Esophagus muscularis mucosa (tissue), 4 donors: ENCODE measurements at places on chromosomes 1 and 21. TPM values are rescaled to one million over a fixed set of nuclear protein-coding genes. Genes with fewer than 3 reads are reported as not detected.
A peak's percentile ranks its signal among the peaks of the same experiment; 100 is the strongest.

GRCh38 chr1:220573836-220574235 is 45.9 kb downstream of the MARK1 start:
- H3K27ac ChIP-seq = no peak overlapping the region
- peaks cover 5% of the 10 kb centered on the region for H3K4me1 ChIP-seq
- H3K36me3 ChIP-seq = no peaks in the 10 kb centered on the region
- no peak for DNase-seq
- no peaks in the 10 kb centered on the region for H3K27me3 ChIP-seq

GRCh38 chr21:33112151-33112550 is 42.2 kb downstream of the OLIG1 start:
- no peak overlapping the region for H3K4me3 ChIP-seq
- H3K27ac ChIP-seq = no peak overlapping the region
- DNase-seq = no peak
- no peaks in the 10 kb centered on the region for H3K36me3 ChIP-seq
- H3K4me1 ChIP-seq = no peaks in the 10 kb centered on the region
- H3K27me3 ChIP-seq = peaks cover 24% of the 10 kb centered on the region

DNA sequence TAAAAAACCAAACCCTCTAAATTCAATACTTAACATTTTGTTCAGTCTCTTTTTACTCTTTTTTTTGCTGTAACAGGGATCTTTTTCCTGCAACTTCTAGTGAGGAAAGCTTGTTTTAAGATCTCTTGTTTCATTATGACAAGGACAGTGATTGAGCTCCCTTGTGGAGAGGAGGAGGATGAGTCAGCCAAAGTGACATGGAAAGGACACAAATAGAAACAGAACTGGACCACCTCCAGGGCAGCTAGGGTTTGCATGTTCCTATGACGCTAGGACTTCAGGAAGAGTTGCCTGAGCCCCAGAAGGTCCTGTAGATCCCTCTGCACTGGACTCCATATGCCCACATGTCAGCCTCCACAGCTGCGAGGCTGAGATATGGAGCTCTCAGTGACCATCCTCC is 212.6 kb upstream of the FAM78B start:
- DNase-seq = no peak
- H3K27ac ChIP-seq = no peak overlapping the region
- no peaks in the 10 kb centered on the region for H3K36me3 ChIP-seq

- H3K4me1 ChIP-seq = no peaks in the 10 kb centered on the region
- H3K36me3 ChIP-seq = peaks cover 64% of the 10 kb centered on the region
- H3K27me3 ChIP-seq = no peaks in the 10 kb centered on the region
- no peak overlapping the region for H3K4me3 ChIP-seq
Observed at GRCh38 chr1:1764876-1765470, 13.3 kb downstream of the NADK start.

The SPRR2E gene
- not detected for total RNA-seq

GRCh38 chr1:119316870-119317416 is 51.6 kb upstream of the HAO2 start:
- H3K36me3 ChIP-seq = no peaks in the 10 kb centered on the region
- DNase-seq = no peak
- H3K4me3 ChIP-seq = no peak overlapping the region
- no peaks in the 10 kb centered on the region for H3K27me3 ChIP-seq

- peaks cover 8% of the 10 kb centered on the region for H3K4me1 ChIP-seq
- H3K27ac ChIP-seq = no peak overlapping the region
- no peaks in the 10 kb centered on the region for H3K36me3 ChIP-seq
- peaks cover 17% of the 10 kb centered on the region for H3K27me3 ChIP-seq
- H3K4me3 ChIP-seq = no peak overlapping the region
Observed at GRCh38 chr1:46724991-46725735, 6.2 kb upstream of the EFCAB14 start.

DNA sequence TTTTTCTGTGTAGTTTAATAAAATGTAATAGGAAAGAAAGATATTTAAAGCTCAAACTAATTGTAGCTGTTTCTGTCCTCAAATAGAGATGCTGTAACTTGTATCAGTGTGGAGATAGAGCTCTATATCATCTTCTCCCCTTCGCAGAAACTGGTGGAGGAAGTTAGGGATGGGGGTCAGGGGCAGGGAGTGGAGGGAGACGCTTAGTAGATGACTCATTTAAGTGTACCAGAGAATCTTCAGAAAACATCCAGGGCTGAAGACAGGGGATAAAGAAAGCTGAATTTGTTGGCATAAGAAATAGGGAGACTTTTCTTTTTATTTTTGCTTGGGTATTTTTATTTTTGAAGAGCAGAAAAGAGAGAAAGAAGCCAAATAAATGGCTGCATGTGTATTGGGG is 282.6 kb upstream of the DPYD start:
- no peak overlapping the region for H3K4me3 ChIP-seq
- H3K4me1 ChIP-seq = no peaks in the 10 kb centered on the region
- no peaks in the 10 kb centered on the region for H3K27me3 ChIP-seq
- no peak for DNase-seq
- H3K27ac ChIP-seq = no peak overlapping the region

GRCh38 chr1:160823296-160823695 is 27.3 kb downstream of the LY9 start:
- DNase-seq = peak; percentile 37
- H3K36me3 ChIP-seq = no peaks in the 10 kb centered on the region
- no peak overlapping the region for H3K4me3 ChIP-seq
- no peaks in the 10 kb centered on the region for H3K27me3 ChIP-seq
- no peak overlapping the region for H3K27ac ChIP-seq
- no peaks in the 10 kb centered on the region for H3K4me1 ChIP-seq

GRCh38 chr1:1627829-1628753 is 3.9 kb upstream of the MMP23B start:
- DNase-seq = no peak
- no peak overlapping the region for H3K27ac ChIP-seq
- peaks cover 23% of the 10 kb centered on the region for H3K27me3 ChIP-seq

DNA sequence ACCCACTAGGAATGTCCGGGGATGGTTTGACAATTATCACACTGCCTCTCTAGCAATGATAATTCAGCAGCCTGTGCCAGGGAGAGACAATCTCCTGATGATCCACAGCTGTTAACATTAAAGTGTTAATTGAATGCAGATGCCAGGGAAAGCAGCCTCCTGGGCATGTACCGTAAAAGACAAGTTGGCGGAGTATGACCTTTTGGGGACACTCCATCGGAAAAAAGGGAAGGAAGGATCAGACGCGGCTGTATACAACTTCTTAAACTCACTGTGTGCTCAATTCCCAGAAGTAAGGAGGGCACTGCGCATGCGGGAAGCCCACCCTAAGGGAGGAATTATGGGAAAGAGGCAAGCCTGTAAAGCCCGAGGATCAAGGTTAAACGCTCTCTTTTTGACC is 62.6 kb downstream of the MAP3K7CL start:
- H3K36me3 ChIP-seq = no peaks in the 10 kb centered on the region
- no peak overlapping the region for H3K4me3 ChIP-seq
- H3K27me3 ChIP-seq = no peaks in the 10 kb centered on the region
- no peak for DNase-seq

The DSCAM gene
- total RNA-seq = 0.17 TPM

GRCh38 chr1:214476229-214476985 is 75.0 kb downstream of the PTPN14 start:
- DNase-seq = peak; percentile 50
- H3K4me3 ChIP-seq = no peak overlapping the region
- H3K27me3 ChIP-seq = no peaks in the 10 kb centered on the region
- peaks cover 48% of the 10 kb centered on the region for H3K4me1 ChIP-seq
- H3K36me3 ChIP-seq = no peaks in the 10 kb centered on the region

DNA sequence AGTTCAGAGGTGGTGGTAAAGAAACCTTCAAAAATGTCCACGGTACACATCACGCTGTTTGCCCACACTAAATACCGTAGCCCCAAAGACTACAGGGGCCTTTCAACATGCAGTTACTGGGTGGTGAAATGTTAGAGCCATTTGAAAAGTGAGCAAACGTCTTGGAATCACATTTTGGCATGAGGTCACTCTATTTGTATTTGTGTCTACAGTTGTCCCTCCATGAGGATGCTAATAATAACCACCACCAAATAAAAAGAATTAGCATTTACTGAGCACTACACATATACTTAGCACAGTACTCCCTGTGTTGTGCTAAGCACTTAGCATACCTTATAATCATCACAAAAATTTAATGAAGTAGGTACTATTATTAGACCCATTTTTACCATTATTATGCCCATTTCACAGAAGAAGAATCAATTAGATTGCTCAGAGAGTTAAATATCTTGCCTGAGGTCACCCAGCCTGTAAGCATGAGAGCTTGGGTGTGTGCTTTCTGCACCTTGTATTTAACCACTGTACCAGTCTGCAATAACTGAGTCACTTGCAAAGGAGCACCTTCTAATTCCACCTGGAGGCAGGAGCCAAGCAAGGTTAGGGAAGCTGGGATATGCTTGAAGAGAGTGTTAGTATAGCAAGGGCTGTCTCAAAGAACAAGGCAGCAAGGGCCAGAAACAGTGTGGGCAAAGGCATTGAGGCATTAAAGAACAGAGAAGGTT is 57.4 kb downstream of the DNTTIP2 start:
- no peaks in the 10 kb centered on the region for H3K36me3 ChIP-seq
- H3K4me1 ChIP-seq = peaks cover 9% of the 10 kb centered on the region
- DNase-seq = peak; percentile 68

- no peak overlapping the region for H3K27ac ChIP-seq
- no peak overlapping the region for H3K4me3 ChIP-seq
- DNase-seq = no peak
- H3K4me1 ChIP-seq = no peaks in the 10 kb centered on the region
- H3K36me3 ChIP-seq = no peaks in the 10 kb centered on the region
Observed at GRCh38 chr1:191971447-191971846, 186.8 kb upstream of the RGS18 start.

The OLFM3 gene
- 1.2 TPM for total RNA-seq

The REG4 gene
- not detected for total RNA-seq

The TP73 gene
- not detected for total RNA-seq

DNA sequence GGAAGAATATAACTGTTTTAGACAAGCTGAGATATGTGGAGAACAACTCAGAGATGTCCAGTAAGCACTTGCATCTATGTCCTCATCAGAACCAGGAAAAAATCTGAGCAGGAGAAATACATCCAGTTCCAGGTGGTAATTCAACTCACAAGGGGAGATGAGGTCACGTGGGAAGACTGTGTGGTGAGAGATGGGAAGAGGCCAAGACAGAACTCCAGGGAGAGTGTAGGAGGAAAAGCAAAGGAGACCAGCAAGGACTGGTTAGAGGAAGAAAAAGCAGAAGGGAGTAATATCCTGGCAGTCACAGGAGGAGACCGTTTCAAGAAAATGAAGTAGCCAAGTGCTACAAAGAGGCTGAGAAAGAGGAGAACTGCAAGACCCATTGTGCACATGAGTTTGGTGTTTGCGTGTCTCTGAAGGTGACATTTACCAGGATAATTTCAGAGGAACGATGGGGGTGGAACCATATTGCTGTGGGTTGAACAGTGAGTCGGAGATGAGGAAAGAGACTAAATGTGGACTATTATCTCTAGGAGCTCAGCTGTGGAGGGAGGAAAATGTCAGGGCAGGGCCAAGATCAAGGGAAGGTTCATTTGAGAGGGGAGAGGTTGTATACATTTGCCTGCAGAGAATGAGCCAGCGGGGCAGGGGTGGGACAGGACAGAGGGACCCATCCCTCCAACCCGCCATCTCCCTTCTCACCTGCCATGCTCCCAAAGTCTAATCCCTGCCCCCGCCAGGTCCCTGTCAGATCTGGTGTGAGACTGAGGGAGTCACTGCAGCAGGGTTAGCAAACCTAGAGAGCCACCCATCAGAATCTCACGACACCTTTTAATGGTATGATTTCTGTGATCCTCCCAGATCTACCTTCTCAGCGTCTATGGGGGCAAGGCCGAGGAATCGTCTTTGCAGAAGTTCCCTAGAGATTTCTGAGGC is 24.9 kb downstream of the SUSD4 start:
- H3K27ac ChIP-seq = no peak overlapping the region
- DNase-seq = no peak
- peaks cover 2% of the 10 kb centered on the region for H3K4me1 ChIP-seq
- no peaks in the 10 kb centered on the region for H3K36me3 ChIP-seq
- H3K27me3 ChIP-seq = no peaks in the 10 kb centered on the region

The SERBP1 gene
- 228 TPM for total RNA-seq

GRCh38 chr1:93459126-93459525 is 11.2 kb downstream of the FNBP1L start:
- DNase-seq = no peak
- no peak overlapping the region for H3K4me3 ChIP-seq
- no peaks in the 10 kb centered on the region for H3K4me1 ChIP-seq
- no peaks in the 10 kb centered on the region for H3K27me3 ChIP-seq
- no peaks in the 10 kb centered on the region for H3K36me3 ChIP-seq
- H3K27ac ChIP-seq = no peak overlapping the region

DNA sequence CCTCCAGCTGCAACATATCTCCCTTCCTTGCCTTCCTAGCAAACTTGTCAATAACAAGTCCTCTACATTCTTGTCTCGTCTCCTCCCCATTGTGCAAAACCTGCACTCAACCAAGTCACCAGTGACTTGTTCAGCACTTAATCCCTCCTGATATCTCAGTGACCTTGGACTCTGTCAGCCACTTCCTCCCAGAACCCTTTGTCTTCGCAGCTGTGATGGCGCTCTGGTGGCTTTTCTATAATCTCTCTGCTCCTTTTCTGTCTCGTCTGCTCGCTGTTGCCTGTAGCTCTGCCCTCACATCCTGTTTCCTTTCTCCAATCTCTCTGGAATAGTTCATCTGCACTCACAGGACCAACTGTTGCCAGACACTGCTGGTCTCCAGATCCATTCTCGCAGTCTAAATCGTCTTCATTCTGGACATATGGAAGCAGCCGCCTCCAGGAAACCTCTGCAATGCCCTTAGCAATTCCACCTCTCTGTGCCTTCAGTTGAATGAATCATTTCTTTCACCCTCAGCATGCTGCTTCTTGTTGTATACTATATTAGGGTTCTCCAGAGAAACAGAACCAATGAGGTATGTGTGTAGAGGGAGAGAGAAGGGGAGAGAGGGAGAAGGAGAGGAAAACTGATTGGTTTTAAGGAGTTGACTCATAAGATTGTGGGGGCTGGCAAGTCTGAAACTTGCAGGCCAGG is 17.4 kb upstream of the IFNAR2 start:
- no peak overlapping the region for H3K27ac ChIP-seq
- no peak overlapping the region for H3K4me3 ChIP-seq
- peaks cover 9% of the 10 kb centered on the region for H3K4me1 ChIP-seq
- no peaks in the 10 kb centered on the region for H3K27me3 ChIP-seq
- no peaks in the 10 kb centered on the region for H3K36me3 ChIP-seq
- DNase-seq = peak; percentile 77

The SIPA1L2 gene
- 37.4 TPM for total RNA-seq

The FMO4 gene
- total RNA-seq = 1.2 TPM

GRCh38 chr21:46217511-46218196 is 10.9 kb downstream of the LSS start:
- H3K4me1 ChIP-seq = no peaks in the 10 kb centered on the region
- peaks cover 47% of the 10 kb centered on the region for H3K36me3 ChIP-seq
- no peaks in the 10 kb centered on the region for H3K27me3 ChIP-seq
- no peak for DNase-seq
- H3K27ac ChIP-seq = no peak overlapping the region

The CRYZL1 gene
- 30.8 TPM for total RNA-seq

The NR5A2 gene
- total RNA-seq = 0.83 TPM

GRCh38 chr1:3113741-3114056 is 44.7 kb downstream of the PRDM16 start:
- H3K4me3 ChIP-seq = no peak overlapping the region
- no peak for DNase-seq
- no peaks in the 10 kb centered on the region for H3K4me1 ChIP-seq
- H3K27ac ChIP-seq = no peak overlapping the region
- H3K36me3 ChIP-seq = no peaks in the 10 kb centered on the region
- H3K27me3 ChIP-seq = peaks cover 45% of the 10 kb centered on the region

GRCh38 chr1:8276173-8276914 is 41.6 kb upstream of the SLC45A1 start:
- no peak overlapping the region for H3K4me3 ChIP-seq
- no peaks in the 10 kb centered on the region for H3K36me3 ChIP-seq
- H3K27ac ChIP-seq = no peak overlapping the region
- H3K27me3 ChIP-seq = no peaks in the 10 kb centered on the region
- no peak for DNase-seq

The TEX38 gene
- total RNA-seq = not detected

- no peak overlapping the region for H3K4me3 ChIP-seq
- no peaks in the 10 kb centered on the region for H3K27me3 ChIP-seq
Observed at GRCh38 chr1:241061062-241061461, 295.9 kb downstream of the RGS7 start.
